Islet precursor cell (in vitro differentiated cells): ENCODE measurements at places on chromosomes 1 and 21.

DNA sequence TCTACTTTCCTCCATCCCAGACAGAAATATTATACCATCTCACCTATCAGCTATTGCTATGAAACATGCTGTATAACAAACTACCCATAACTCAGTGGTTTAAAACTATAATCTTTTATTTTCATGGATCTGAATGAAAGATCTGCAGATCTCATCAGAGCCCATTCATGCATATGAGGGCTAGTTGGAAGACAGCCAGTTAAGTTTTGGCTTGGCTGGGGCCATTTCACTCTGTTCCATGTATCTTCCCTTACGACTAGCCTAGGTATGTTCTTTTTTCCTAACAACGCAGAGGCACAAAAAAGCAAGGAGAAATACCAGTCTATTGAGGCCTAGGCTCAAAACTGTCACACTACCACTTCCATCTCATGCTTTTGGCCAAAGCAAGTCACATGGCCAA is 28.1 kb upstream of the RGS1 start:
- DNase-seq, result no peak

DNA sequence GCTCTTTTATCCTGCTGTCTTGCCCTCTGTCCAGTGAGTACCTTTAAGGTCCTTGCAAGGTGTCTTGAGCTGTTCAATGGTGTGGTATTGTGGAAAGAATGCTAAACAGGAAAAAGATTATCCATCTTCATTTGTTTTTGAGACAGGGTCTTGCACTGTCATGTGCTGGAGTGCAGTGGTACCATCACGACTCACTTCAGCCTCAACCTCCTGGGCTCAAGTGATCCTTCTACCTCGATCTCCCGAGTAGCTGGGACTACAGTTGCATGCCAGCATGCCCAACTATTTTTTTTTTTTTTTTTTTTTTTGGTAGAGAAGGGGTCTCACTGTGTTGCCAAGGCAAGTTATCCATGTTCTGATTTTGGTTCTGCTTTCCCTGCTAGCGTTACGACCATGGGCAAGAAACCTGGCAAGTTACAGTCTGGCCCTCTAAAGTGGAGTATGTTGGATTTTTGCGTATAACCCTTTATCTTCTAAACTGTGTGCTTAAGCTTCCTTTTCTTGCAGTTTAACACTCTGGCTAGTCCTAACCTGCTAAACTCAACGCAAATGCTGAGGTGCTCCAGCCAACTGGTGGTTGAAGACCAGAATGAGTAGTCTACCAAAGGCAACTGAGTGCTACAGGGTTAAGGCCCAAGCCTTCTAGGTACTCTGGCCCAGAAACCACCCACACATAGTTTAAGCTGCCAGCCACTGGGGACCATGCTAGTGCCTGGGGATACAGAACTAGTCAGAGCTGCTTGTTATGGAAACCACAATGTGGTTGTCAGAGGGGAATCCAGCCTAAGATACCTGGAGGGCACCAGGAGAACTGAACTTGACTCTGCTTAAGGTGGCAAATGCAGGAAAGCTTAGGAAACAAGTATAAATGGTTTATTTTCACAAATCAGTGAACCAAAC is 7.9 kb downstream of the RPL11 start:
- peak; percentile 61 for DNase-seq

DNA sequence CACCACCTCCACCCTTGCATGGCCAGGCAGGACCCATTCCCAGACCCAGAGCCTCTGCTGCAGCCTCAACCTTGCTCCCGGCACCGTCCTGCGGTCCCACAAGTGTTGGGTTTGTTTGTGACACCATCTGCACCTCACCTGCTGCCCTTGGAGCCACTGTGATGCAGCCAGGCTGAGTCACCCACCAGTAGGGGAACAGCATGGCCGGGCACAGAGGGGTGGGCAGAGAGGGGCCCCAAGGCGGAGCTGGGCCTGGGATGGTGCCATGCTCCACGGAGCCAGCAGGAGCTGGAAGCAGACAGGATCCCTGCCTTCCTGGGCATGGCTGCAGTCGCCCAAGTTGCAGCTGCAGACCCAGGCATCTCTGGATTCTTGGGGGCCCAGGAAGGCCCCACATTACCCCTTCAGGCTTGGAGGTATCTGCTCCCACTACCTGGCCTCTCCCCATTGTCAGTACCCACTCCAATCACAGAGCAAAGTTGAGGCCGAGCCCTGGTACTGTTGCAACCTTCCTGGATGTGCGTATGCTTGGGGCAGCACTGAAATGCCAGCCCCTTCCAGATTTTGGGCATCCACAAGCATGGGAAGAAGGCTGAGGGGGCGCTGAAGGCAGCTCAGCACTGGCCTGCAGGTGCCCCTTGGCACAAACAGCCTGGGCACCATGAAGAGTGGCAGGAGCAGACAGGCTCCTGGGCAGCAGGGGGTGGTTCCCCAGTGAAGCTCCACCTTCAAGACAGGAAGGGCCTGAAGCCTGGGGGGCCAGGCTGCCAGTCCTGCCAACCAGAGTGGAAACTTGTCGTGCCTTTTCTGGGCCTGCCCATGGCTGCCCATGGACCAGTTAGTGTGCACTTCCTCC is 172.8 kb downstream of the MATN1 start:
- peak; percentile 43 for DNase-seq

DNA sequence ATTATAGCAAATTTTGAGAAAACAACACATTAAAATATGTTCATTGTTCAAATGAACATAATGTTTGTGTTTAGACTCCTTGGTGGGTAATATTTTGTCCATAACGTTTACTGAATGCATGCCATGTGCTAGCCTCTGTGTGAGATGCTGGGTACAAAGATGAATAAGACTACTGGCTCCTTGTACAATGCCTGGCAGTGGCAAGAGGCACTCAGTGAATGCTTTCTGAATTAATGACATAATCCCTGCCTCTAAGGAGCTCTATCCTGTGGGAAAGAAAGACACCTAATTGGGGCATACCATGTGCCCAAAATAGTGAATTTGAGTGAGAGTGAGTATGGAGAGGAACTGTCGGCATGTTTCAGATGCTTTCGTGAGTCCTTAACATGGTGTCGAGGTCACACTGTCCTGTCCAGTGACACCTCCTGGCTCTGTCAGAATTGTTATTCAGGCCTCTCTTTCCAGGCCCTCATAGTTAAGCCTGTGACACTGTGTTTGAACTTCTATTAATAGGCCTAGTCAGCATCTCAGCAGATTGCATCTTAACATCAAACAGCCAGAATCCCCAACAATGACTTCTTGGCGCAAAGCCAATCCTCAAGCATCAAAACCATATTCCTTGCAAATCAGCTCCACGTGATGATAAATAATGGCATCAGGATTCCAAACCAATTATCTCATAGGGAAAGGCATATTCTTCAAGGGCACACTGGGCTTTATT is 32.8 kb upstream of the S1PR1 start:
- DNase-seq, result no peak

DNA sequence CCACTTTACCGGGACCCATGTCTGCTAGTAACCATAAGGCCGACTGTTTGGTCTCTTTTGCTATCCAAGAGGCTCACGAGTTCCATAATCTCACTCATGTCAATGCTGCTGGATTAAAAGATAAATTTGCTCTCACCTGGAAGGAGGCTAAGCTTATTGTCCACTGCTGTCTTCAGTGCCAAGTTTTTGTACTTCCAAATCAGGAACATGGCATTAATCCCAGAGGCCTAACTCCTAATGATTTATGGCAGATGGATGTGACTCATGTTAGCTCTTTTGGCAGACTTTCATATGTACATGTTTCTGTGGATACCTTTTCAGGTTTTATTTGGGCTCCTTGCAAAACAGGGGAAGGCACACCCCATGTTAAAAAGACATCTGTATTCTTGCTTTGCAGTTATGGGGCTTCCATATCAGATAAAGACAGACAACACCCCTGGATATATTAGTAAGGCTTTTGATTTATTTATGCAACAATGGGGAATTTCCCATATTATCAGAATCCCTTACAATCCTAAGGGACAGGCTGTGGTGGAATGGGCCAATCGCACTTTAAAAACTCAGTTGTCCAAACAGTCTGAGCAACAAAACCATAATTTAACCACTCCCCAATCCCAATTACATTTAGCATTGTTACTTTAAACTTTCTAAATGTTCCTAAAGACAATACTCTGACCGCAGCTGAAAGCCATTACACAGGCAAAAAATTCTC is 162.7 kb downstream of the IER5 start:
- DNase-seq, result no peak

- peak; percentile 44 for DNase-seq
Observed at GRCh38 chr1:110556471-110556807, 37.5 kb upstream of the KCNA10 start.

- DNase-seq, result no peak
Observed at GRCh38 chr1:96588416-96588995, 133.1 kb upstream of the PTBP2 start.

GRCh38 chr1:1067860-1068516 is 6.1 kb downstream of the RNF223 start:
- no peak for DNase-seq

- DNase-seq, result no peak
Observed at GRCh38 chr1:200684015-200684414, 14.3 kb upstream of the DDX59 start.

DNA sequence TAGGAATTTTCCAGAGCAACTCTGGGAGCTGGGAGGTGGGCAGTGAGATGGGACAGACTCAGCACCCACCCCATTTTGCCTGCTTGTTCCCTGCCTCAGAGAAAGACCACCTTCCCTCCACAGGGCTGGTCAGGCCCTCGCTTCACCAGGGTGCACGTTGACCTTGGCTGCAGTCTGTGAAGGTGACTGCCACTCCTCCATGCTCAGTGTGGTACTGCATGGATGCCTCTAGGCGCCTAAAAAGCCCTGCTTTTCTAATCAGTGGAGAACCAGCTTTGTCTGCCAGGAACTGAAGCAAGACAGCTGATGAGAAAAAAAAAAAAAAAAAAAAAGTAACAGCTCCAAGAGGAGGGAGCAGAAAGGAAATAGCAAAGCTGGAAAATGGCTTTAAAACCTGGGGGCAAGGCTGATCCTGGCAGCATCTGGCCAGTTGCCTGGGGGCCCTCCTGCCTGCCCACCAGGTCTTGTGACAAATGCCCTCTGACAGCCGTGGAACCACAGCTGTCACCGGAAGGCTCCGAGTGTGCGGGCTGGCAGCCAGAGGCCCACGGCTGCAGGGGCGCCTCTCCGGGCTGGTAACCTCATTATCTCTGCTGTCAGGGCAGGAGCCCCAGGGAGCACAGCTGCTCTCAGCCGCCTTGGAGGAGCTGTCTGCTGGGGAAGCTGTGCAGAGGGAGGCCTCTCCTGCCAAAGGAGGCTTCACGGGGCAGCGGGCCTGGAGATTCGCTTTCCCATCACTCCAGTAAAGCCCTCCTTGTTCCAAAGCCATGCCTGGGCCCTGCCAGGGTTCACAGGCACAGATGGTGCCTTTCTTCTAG is 13.7 kb downstream of the KIAA1614 start:
- no peak for DNase-seq

- no peak for DNase-seq
Observed at GRCh38 chr1:211912038-211912437, 81.5 kb upstream of the LPGAT1 start.

DNA sequence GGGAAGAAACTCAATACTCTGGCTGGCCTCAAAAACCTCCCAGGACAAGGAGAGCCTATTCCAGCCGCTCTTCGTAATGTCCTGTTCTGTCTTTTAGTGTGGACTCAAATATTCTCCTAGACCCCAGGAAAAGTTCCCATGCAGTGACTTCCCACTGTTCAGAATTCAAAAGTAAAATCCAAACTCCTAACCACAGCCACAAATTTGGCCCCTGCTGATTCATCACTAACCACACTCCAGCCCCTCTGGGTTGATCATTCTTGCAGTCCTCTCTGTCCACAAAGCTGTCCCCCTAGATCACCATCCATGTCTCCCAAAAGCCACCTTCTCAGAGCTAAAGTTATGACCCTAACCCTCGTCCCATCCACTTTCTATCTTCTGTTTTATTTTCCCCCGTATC is 5.1 kb downstream of the CTNNBIP1 start:
- no peak for DNase-seq

GRCh38 chr21:42300045-42300583 is 15.1 kb downstream of the TFF3 start:
- DNase-seq, result no peak

GRCh38 chr21:24204641-24205040 is 1402.6 kb downstream of the MRPL39 start:
- DNase-seq, result no peak

DNA sequence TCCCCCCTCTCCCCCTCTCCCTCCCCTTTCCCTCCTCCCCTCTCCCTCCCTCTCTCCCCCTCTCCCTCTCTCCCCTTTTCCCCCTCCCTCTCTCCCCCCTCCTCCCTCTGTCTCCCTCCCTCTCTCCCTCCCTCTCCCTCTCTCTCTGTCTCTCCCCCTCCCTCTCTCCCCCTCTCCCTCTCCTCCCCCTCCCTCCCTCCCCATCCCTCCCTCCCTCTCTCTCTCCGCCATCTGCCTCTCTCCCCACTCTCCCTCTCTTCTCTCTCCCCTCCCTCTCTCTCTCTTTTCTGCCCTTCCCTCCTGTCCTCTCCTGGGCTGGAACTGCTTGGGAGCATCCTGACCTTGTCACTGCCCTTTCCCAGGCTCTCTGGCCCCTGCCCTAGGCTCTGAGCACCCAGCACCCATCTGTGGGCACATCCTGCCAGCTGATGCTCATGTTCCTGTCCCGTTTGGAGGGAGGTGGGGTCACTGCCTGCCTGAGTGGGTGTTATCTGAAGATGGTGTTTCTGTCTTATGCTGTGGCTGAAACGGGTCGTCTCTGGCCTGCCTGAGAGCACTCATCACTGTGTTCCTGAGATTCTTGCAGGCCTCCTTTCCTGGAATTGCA is 10.8 kb downstream of the FTCD start:
- no peak for DNase-seq

DNA sequence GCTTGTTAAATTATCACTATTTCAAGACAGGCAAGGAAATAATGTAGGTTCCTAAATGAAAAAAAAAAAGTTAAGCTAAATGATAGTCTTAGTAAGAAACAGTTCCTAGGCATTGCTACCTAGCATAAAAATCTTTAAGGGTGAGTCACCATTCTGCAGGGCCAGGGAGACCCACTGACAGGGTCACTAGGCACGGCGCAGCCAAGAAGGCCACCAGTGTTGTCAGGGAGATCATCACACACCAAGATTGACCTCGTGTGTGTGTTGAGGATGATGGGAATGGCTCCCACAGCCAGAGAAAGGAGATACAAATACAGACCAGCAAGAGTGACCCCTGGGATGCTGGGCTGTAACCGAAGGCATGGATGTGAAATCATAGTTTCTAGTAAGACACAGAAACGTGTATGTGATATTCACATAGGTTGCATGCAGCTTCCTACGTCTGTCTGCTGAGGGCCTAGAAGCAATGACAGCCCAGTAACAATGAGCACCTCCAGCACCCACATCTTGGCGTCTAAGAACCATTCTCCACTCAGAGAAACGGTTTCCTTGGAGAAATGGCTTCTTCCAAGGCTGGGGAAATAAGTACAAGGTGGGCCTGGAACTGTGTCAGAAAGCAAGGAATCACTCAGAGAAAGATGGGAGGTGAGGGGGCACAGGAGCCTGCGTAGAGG is 29.1 kb downstream of the RIPK4 start:
- no peak for DNase-seq
